ENCODE measurements at places on chromosomes 16 and 17. TPM values are rescaled to one million over a fixed set of nuclear protein-coding genes. Genes with fewer than 3 reads are reported as not detected.

GRCh38 chr16:66473654-66474519 lies 46.8 kb downstream of the BEAN1 start:
- no peak for DNase-seq

CIBAR2 gene
- total RNA-seq, result 0.32 TPM

DNA sequence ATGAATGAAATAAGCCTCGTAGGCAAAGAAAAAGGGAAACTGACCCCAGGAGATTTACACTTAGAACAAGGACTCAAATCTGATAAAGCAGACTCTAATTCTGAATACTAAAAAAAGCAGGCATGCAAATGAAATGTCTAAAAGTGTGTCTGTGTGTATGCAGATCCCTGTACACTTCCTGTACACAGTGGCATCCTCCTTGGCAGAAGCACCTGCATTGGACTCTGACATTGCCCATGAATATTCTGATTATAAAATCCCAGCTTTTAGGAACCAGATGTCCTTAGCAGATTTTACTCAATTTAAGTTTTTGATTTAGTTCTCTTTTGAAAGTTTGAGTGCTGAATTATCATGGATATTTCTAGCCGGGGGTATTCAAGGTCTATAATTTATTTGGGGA lies 306.0 kb upstream of the CDH8 start:
- DNase-seq, result no peak

GRCh38 chr17:81350320-81350890 lies 44.9 kb upstream of the BAHCC1 start:
- DNase-seq, result no peak

- DNase-seq, result peak; percentile 25
Measured at GRCh38 chr17:164303-165235, 16.9 kb downstream of the DOC2B start.

- no peak for DNase-seq
Measured at GRCh38 chr16:86661706-86662105, 83.4 kb downstream of the FOXL1 start.

- DNase-seq, result peak; percentile 65
Measured at GRCh38 chr17:78416791-78417530, 38.5 kb downstream of the PGS1 start.

DNA sequence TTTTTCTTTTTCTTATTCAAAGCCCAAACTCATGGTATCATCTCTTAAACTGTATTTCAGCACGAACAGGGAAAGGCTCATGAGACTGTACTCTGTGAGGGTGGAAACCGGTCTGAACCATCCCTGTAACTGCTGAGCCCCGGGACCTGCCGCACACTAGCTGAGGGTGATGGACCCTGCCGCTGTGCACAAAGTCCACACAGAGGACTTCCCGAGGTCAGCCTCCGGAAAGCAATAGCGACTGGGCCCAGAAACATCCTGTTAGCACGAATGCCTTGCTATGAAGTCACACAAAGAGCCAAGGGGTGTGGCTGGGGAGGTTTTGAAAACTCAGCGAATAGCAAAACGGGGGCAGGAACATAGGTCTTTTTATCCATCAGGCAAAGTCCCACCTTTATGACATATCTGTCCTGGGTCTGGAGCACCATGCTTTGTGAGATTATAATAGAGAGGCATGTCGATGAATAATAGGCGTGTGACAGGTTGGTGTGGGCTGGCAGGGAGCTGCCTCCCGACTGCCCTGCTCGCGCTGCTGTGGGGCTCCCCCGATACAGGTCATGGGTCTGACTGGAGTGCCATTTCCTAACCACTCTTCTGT lies 33.4 kb downstream of the CDK5R1 start:
- peak; percentile 26 for DNase-seq

- DNase-seq, result no peak
Measured at GRCh38 chr17:41647038-41647813, 22.9 kb upstream of the KRT17 start.

DNA sequence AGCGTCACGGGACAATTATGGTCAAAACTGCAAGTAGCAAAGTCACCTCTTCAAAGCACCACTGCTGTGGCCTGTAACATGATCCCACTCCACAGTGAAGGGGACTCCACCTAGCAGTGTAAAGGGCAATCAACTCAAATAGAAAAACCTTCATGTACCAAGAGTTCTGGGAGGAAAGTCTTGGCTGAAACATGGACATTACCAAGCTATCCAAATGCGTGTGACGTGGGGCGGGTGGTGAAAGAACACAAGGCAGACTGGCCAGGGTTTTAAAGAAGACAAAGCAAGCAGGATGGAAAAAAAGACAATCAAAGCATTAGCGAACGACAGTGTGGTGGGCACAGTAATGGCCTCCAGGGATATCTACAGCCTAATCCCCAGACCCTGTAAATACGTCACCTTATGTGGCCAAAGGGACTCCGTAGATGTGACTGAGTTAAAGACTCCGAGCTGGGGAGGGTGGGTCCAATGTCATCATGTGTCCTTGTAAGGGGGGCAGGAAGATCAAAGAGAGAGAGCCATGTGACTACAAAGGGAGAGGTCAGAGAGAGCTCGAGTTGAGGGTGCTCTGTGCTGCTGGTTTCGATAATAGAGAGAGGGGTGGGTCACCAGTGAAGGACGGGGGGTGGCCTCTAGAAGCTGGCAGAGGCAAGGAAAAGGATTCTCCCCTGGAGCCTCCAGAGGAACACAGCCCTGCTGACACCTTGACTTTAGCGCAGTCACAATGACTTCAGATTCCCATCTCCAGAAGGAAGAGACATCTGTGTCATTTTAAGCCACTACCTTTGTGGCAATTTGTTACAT lies 6.0 kb downstream of the HSDL1 start:
- DNase-seq, result no peak

- no peak for DNase-seq
Measured at GRCh38 chr16:3995001-3995400, 114.5 kb upstream of the CREBBP start.

KIF2B gene
- not detected for total RNA-seq

AARSD1 gene
- total RNA-seq, result 34.3 TPM

DNA sequence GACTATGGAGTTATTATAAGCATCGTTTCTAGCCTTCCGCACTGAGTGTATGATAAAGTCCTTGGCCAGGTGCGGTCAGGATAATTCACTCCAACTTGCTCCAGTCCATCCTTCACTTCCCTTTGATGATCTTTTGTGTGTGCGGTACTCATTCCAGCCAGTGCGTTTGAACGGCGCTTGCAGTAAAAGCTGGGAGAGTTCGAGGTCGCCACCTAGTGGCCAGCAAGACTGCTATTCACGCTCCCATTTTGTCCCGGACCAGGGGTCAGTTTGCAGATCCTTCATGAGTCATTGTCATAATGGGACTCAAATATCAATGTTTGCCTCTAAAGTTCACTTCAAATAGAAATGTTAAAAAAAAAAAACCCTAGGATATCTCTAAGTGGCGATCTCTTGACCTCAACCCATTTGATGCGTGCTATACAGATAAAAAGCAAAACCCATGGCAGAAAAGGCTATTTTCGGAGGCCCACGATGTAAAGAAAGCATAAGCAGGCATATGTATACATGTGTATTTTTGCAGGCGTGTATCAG lies 417.1 kb downstream of the TMEM114 start:
- DNase-seq, result peak; percentile 58

- DNase-seq, result no peak
Measured at GRCh38 chr17:3890878-3891219, 2.0 kb downstream of the CAMKK1 start.

GRCh38 chr16:55735120-55735781 lies 79.5 kb downstream of the SLC6A2 start:
- no peak for DNase-seq

PDILT gene
- not detected for total RNA-seq

SOST gene
- not detected for total RNA-seq

DPEP3 gene
- total RNA-seq, result not detected

HOXB6 gene
- 71.0 TPM for total RNA-seq

SLC12A3 gene
- not detected for total RNA-seq

- DNase-seq, result no peak
Measured at GRCh38 chr16:72482695-72483094, 310.7 kb upstream of the PMFBP1 start.

GPR139 gene
- not detected for total RNA-seq

- DNase-seq, result no peak
Measured at GRCh38 chr17:55730808-55731207, 8.1 kb upstream of the TMEM100 start.

DNA sequence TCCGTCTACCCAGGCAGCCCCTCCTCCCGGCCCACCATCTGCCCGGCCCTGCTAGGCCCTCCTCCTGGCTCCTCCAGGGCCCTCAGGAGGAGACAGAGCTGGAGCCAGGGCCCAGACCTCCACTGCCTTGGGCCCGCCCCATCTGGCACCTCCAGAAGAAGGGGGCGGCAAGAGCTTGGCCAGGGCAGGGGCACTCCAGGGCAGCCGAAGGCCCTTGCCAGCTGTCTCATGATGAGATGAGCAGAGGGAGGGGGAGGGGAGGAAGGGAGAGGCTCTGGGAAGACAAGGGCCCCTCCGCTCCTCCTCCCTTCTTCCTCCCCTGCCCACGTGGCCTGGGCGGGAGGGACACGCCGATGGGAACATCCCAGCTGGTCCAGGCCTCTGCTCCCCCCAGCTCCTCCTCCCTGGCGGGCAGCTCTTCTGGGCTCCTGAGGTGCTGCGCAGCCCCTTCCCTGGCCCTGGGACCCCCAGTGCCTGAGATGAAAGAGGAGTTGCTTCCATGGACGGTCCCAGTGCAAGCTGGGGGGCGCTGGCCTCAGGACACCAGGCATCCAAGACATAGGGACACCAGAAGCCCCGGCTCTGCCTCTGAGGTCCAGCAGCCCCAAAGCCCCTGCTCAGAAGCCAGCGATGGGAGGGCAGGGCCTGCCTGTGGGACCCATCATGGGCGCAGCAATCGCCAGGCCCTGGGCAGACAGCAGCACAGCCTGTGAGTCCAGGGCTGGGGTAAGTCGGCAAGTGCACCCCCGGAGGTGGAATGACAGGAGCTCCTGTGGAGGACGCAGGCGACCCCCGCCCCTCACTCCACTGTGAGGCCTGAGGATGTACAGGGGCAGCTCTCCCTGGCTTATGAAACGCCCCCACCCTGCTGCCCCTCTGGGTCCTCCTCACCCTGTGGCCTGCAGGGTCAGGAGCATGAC lies 23.6 kb upstream of the ENPP7 start:
- no peak for DNase-seq

DNA sequence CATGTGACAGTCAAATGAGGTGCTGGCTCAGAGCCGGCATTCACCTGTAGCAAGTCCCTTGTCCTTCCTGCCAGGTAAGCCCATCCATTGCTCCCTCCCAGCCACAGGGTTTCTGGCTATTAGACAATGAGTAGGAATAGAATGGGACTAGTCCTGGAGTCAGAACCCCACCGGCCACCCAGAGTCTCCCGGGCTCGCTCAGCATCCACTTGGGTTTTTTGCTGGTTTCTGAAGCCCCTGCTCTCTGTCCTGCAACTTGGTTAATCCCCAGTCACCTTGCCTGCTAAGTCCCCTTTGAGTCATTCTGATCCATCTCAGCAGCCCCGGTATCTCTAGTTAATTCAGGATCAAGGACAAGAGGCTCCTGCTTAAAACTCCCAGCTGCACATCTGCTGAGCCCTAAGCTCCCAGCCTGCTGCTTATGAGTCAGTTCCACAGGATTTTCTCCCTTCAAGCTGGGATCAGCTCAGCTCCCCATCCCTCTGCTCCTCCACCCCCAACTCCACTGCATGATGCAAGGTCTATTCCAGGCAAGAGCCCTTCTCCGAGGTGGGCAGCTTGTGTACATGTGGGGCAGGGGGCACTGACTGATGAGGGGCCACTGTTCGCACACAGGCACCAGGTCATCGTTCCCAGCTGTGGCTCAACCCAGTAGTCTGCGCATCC lies 19.9 kb upstream of the MRPS23 start:
- no peak for DNase-seq

DNA sequence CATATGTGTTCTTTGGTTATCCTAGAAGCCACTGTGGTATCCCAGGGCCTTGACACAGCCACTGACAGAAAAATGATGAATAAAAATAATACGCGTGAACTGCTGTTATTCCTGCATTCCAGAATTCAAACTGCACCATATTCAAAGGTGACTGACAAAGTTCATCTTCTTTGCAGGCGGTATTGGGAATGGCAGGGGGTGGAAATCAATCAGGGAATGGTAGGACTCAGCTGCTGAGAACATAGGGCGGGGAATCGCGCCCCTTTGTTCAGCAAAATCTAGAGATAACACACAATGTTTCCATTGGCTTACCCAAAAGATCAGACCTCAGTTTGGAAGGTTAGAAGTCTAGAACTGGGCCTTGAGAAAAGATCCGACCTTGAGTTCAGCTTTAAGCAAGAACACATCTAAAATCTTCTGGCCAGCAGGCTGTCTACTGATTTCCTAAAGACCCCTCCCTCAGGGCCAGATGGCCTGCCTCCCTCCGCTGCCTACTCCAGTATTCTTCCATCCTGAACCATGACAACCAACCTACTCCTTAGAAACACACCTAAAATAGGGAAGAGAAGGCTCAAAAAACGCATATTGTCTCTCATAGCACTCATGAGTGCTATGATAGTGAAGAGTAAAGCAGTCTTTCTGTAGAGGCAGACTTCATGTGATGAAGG lies 34.1 kb downstream of the CDK5R1 start:
- DNase-seq, result no peak

CAPNS2 gene
- 0.42 TPM for total RNA-seq

- DNase-seq, result no peak
Measured at GRCh38 chr16:84641643-84642358, 6.5 kb upstream of the KLHL36 start.

CSH1 gene
- not detected for total RNA-seq

TCF25 gene
- total RNA-seq, result 165 TPM

DNA sequence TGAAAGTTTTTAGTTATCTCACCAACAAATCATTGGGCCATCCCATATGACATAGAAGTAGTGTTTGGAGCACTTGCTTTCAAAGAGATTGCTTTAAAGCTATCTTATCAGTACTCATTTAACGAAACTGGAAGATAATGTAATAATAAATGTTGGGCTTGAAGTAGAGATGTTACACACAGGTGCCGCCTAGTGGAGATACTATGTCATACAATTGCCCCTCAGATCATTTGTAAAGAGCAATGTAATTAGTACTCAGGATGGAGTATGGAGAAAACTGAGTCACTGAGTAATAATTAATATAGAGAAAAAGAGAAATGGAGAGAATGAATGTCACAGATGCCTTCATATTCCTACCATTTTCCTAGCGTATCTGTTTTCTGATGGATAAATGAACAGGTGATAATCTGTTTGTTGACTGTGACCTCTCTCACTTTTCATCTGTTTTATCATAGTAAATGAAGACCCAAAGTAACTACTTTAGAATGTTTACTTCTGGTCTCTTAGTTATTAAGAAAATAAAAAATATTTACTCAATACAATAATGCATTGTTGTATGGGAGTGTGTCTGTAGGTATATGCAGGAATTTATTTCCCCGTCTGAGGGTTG lies 80.4 kb downstream of the EFCAB5 start:
- peak; percentile 32 for DNase-seq

GPT2 gene
- total RNA-seq, result 45.3 TPM

DNA sequence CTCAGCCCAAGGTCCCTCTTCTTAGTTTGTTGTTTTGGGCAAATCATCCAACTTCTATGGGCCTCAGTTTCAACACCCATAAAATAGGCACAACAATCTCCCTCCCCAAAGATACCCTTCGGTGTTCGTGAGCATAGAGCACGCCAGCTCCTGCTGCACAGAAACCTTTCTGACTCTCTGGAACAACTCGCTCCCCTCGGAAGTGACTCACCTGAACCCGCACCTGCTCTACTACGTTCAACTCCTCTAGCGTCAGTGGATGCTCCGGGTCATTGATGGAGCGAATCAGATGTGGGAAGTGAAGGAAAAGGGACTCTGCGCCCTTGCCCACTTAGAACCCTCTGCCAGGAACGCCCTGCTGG lies 445 bp downstream of the CIAO2B start:
- DNase-seq, result no peak

- DNase-seq, result no peak
Measured at GRCh38 chr17:2094891-2095535, 40.1 kb downstream of the HIC1 start.
